Mesenchymal stem cell (in vitro differentiated cells and primary cell): ENCODE measurements at places on chromosomes 16 and 17.

GRCh38 chr16:3266873-3267537 is 10.6 kb upstream of the MEFV start:
- no peak overlapping the region for H3K27ac ChIP-seq
- DNase-seq: peak; percentile 57
- peak overlapping the region; percentile 46 for H3K4me3 ChIP-seq
- H3K36me3 ChIP-seq: no peaks in the 10 kb centered on the region

DNA sequence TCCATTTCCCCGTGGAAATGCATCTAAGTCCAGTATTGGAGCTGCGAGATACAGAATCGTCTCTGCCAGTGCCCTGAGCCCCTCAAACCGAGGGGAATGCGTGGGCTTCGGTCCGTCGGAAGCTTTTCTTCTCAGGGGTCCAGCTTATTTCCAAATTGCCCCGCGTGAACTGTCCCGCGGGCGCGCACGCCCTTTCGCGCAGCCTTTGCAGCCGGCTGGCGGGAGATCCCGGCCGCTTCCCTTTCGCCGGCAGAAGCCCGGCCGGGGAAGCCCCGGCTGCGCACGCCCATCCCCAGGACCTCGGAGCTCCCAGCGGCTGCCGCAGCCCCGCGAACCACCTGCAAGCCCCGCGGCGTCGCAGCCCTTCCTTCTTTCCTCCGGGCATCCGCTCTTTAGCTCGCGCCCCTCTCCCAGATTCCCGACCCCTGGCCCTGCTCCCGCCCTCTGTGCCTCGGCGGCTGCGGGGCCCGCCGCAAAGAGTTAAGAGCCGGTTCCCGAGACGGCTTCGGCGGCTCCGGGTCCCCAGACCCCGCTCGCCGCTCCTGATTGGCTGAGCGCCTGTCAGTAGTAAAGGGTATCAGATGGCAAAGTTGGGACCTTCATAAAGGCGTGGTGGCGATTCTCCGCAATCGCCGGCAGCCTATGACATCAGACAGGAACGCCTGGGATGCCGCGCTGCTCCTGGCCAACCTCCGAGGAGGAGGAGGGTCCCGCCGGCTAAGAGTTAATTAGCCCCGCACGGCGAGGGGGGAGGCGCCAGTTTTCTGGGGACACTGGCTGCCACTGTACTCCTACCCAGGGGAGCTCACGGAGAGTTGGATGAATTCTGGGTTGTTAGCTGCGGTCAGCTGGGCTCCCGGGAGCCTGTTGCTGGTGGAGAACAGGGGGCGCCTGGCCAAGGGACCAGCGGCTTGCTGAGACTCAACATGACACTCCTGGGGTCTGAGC is at the start of gene MYOCD:
TSS of gene MYOCD (plus strand) at position 628 of the 948 bp plus-strand sequence. CDS start at position 927, 299 bp downstream.
- H3K4me1 ChIP-seq: peaks cover 5% of the 10 kb centered on the region
- H3K36me3 ChIP-seq: no peaks in the 10 kb centered on the region
- H3K27me3 ChIP-seq: peaks cover 72% of the 10 kb centered on the region
- H3K27ac ChIP-seq: no peak within 1 kb of the TSS

GRCh38 chr17:81390029-81390872 is 5.0 kb upstream of the BAHCC1 start:
- no peak for DNase-seq
- H3K36me3 ChIP-seq: no peaks in the 10 kb centered on the region
- peaks cover 53% of the 10 kb centered on the region for H3K4me1 ChIP-seq
- H3K4me3 ChIP-seq: peak overlapping the region; percentile 36
- H3K27me3 ChIP-seq: no peaks in the 10 kb centered on the region

DNA sequence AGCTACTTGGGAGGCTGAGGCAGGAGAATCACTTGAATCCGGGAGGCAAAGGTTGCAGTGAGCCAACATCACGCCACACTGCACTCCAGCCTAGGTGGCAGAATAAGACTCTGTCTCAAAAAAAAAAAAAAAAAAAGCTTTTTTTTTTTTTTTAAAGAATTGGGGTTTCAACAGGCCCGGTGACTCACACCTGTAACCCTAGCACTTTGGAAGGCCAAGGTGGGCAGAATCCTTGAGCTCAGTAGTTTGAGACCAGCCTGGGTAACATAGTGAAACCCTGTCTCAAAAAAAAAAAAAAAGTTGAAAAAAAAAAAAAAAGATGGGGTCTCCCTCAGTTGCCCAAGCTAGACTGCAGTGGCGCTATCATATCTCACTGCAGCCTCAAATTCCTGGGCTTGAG is 6.6 kb upstream of the HEXIM2 start:
- H3K4me3 ChIP-seq: no peak overlapping the region
- H3K4me1 ChIP-seq: peaks cover 7% of the 10 kb centered on the region
